Inflammatory macrophage treated with lipopolysaccharide for 4 hours (primary cell): ENCODE measurements at places on chromosomes 12 and 14.

DNA sequence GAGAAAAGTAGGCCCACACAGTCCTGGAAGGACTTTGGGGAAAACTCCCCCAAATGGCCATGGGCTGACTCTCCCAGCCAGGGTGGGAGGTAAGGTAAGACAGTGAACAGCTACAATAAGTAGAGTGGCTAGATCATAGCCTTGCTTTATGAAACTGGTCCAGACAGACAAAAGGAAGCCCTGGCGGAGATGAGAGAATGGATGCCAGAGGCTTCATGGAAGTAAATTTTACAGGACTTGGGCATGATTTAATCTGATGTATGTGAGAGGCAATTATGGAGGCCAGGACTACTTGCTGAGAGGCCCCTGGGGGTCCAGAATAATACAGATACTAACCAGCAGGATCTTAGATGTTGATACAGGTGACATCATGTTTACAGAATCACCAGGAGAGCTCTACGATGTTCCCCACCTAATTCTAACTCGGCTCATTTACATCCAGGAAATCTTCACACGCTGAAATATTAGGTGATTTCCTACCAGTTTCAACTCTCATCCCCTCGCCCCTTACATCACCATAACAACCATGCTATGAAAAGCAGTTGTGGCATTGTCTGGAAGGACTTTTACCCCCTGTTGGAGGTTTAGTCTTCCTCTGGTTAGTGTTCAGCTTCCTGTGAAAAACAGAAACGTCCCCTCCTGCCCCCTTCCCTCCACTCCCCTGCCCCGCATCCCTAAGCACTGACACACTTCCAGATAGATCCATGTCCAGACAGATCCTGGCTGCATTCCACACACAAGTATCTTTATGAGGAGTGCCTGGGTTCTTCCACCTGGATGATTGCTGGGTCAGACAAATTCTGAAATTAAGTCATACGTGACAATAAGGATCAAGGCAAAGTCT is 39.5 kb upstream of the NT5DC3 start:
- DNase-seq, result no peak

DNA sequence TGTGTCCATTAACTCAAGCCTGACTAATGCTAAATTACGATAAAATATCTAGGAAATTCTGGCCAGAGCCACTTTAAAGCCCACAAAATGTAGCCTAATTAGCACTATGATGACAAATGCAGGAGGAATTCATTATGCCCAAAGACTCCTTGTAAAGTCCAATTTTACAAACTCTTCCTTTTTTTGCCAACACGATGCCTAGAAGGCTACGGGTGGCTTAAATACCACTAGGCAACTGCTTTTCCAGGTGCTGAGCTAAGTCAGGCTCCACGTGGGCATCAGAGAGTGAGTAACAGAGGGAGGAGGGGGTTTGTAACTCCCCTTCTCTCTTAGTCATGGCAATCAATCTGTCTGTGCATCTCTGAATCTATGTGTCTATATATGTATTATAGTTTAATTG is 172.4 kb upstream of the NTF3 start:
- DNase-seq, result no peak

DNA sequence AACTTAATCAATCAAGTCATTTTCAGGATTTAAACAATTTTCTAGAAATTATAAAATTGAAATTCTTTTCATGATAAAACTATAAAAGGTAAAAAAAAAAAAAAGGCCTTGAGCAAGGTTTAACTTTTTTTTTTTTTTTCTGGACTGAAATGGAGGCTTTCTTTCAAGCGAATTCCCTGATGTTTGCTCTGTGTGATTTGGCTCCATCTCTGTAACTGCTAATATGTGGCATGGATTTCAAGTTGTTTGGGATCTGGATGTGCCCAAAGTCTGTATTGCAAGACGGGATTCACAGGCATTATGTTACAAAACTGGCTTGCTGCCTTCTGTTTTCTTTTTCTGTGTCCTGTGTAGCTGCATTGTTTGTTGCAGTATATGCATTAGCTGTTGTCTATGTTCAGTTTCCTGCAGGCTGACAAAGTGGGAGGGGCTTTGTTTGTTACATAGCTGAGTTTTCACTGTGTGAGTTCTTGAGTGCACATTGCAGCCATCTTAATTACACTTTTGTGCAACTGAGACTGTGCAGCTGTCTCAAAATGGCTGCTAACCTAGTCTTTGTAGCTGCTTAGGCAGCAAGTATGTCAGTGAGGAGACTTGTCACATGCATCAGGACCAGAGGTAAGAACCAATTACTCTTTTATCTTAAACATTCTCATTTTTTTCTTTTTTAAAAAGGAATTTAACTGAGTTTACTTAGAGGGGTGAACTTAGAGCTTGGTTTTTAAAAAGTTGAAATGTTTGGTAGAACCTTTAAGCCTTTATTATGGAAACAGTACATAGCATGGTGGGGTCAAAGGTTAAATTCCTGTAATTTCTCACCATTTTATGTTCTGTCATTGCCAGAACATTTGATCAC is 19.5 kb downstream of the ATF7IP start:
- DNase-seq, result peak; percentile 83

DNA sequence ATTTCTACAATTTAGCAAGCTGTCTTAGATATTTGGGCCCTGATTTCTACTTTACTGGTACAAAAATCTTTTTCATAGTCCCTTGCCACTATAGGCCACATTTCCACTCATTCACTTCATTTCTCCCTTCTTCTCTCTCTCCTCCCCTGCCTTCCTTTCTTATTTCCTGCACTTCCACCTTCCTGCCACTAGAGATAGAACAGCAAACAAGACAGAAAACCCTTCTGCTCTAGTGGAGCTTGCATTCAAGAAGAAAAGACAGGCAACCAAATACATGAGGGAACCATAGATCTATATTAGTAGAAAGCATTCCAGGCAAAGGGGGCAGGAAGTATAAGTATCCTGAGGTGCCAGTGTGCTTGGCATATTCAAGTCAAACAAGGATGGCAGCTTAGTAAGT is 623.5 kb downstream of the FLRT2 start:
- DNase-seq, result no peak

DNA sequence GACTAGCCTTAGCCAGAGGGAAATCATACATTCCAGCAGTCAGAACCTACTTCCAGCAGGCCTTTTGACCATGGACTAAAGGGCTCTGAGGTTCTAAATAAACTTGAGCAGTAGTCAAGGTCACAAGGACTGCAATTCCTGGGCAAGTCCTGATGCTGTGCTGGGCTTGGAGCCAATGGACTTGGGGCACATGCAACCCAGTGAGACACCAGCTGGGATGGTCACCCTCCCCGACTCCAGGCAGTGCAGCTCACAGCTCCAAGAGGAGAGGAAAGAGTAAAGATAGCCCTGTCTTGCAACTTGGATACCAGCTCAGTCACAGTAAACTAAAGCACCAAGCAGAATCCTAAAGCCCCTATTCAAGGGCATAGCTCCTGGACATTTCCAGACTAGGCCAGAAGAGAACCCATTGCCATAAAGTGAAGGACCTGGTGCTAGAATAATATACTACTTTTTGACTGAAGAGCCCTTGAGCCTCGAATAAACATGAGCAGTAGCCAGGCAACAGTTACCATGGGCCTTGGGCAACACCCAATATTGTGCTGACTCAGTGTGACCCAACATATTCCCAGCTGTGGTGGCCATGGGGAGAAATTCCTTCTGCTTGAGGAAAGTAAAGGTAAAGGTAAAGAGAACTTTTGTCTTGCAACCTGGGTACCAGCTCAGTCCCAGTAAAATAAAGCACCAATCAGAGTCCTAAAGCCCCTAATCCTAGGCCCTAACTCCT is 226.2 kb upstream of the CLEC14A start:
- no peak for DNase-seq

GRCh38 chr12:127292736-127293135 is 974.2 kb upstream of the TMEM132C start:
- DNase-seq, result no peak

GRCh38 chr14:82719617-82720016 is 1186.0 kb upstream of the SEL1L start:
- DNase-seq, result no peak

GRCh38 chr12:121365416-121366062 is 13.3 kb upstream of the ANAPC5 start:
- DNase-seq, result no peak

DNA sequence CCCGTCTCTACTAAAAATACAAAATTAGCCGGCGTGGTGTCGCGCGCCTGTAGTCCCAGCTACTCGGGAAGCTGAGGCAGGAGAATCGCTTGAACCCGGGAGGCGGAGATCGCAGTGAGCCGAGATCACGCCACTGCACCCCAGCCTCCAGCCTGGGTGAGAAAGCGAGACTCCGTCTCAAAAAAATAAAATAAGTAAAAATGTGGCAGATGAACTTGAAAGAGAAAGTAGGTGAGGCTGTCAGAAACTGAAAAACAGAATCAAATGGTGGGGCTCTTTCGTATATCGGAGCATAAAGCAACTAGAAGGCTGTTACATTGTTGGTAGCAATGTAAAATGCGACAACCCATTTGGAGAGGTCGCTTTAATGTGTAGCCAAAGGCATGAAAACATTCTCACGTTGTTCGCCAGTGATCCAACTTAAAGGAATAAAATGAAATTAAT is 767 bp upstream of the CCNT1 start:
- DNase-seq, result peak; percentile 43

DNA sequence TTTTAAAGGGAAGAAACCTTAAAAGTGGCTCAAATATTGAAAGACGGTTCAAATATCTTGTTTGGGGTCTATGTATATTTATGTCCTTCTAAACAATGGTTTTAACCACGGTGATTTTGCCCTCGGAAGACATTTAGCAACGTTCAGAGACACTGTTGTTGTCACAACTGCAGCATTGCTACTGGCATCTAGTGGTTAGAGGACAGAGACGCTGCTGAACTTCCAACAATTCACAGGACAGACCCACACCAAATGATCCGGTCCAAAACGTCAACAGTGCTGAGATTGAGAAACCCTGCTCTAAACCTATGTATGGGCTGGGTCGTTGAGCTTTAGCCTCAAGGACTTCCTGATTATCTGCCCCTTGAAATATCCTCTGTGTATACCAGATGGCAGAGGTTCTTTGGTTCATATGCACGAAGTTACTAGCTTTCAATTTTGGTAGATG is 1.7 kb downstream of the ANGEL1 start:
- DNase-seq, result peak; percentile 79

DNA sequence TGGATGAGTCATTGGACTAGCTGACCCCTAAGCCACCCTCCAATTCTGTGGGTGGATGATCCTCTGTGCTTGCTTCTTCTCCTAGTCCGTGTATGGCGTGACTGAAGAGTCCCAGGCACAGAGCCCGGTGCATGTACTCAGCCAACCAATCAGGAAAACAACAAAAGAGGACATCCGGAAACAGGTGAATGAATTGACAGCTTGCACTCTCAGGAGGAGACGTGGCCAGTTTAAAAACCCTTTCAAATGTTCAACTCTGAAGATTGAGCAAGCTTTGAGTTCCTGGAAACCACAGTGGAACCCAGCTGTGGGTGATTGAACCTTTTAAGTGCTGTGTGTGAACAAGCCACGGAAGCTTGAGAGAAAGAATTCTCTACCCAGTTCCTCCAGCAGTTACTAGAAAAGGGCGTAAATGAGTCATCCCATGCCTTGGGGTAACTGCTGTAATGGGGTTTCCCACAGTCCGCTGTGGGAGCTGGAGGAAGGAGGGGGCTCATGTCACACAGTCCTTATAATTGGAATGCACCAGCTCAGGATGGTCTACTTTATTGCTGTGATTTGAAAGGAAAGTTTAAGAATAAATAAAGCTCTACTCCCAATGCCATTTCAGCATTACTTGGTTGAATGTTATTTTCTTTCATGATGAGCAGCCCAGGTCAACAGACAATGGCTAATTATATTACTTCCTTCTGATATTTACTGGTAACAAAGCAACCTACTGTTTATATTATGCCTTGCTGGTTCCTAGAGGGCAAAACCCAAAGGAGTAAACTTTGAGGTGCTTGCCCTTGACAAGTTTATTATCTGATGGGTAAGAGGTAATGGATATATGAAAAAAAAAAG is 417.0 kb downstream of the DPF3 start:
- DNase-seq, result peak; percentile 92
